Activated CD4-positive, alpha-beta memory T cell treated with anti-CD3 and anti-CD28 coated beads for 36 hours (primary cell): ENCODE measurements at places on chromosomes 3 and 15.

DNA sequence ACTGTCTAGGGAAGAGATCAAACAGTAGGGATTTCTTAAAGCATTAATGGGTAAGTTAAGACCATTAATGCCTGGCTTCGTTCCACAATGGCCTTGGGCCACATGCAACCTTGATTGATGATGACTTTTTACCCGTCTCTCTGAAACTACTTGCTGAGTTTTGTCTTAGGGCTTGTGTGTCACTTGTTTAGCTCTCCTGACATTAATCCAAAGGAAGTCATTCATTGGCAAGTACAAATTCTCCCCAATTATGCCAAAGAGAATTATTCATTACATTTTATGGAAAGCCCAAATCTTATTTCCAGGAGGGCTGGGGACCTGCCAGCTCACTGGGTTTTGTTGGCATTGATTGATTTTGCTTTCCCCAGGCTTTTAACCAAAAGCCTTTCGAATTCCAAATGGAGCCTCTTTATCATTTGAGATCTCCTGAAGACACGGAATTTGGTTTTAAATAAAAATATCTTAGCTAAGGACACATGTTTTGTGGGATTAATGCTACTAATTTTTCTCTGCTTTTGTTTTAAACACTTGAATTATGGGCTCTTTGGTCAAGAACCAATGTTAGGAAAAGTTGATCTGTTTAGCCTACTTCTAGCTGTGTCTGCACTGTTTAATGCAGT, 40.7 kb downstream of the SERPINI1 start:
- no peak for DNase-seq

DNA sequence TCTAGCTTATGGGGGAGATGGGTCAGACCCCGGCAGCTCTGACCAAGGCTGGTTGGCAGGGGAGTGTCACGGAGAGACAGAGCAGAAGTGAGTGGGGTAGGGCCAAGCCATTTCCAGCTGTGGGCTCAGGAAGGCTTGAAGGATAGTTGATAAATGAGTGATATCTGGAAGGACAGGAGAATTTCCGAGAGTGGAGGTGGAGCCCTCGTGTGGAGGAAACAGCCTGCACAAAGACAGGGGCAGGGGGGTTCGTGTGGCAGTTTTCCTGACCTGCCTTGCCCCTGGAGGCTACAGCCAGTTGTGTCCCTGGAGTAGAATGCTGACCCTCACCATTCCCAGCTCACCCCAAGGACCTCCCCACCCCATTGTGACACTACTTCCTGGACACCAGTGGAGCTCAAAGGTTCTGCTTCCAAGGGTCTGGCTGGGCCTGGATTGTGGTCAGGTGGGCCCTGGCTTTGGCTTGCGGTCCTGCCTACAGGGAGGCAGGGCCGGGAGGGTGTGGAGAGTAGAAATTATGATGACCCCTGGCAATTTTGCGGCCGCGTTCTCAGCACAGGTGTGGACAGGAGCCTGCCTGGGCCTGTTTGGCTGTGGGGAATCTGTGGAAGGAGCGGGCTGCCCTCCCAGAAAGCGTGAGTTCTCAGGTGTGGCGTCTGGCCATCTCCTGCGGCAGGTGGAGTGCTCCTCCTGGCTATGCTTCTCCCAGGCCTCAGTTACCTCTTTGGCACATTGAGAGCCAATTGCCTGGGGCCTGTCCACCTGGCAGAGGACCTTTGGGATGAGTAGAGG, at the start of gene SLC22A14:
Gene SLC22A14 (plus strand): TSS at position 400 of the 792 bp plus-strand sequence. CDS start 23,733 bp downstream, outside the sequence.
- no peak for DNase-seq

DNA sequence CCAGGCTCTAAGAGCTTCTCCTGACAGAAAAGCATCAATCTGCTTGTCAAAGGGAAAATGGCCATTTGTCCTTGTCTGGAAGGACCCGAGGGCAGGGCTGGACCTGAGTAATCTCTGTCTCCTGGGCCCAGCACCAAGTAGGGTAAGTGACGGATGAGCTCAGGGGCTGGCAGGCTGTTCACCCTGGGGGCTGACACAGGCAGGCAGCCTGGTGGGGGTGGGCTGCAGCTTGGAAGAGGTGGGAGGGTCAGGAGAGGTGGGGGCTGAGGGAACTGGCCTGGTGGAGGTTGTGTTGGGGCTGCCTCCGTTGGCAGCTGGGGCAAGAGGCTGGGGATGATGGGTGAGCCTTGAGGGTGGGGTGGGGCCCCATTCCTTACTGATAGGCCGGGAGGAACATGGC, 42.3 kb upstream of the ADPGK start:
- DNase-seq = no peak

DNA sequence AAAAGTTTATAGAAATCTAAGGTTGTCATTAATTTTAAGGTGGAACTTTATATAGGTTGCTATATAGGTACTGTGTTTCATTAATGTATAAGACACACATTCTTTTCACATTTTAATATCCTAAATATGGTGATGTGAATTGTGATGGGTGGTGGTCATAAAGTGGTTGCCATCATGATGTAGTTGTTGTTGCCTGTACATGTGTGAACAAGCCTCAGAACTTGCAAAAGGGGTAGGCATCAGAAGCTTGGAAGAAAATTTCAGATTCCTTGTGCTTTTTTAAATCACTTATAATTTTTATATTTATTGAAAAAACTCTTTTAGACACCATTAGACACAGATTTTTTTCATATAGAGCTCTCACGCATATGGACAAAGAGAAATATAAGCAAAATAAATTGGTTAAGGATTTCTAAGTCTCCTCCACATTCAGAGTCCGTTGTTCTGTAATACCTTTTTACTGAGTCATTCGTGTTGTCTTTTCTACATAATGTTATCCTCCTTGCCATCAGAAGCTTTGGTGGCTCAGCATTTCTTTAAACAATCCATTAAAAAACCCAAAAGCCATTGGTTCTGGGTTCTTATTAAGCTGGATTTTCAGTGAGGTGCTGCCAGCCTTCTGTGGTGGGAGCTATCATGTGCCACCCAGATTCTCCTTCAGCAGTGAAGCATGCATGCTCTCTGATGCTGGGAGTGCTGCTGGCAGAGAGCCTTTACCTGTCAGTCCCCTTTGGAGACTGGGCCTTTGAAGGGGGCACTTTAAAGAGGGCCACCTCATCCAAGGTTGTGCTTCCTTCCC, 140.4 kb upstream of the GALNT15 start:
- DNase-seq = no peak

- no peak for DNase-seq
Observed at GRCh38 chr3:170089862-170090600, 52.2 kb downstream of the GPR160 start.

DNA sequence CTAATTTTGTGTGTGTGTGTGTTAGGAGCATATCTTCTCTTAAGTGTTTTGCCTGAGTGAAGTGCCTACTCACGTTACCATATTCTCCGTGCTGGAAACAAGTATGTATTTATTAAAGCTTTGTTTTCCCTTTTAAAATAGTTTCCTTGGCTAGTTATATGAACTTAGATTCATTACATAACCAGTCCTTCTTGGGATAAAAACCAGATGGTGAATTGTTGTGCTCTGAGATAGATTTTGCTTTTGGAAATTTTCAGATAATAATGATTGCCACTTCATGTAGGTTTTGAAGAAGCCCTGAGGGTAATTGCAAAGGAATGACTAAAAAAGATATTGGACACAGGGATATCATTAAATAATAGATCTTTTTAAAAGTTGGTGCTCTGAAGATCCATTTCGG, 390.2 kb upstream of the SGO1 start:
- no peak for DNase-seq

- peak; percentile 33 for DNase-seq
Observed at GRCh38 chr15:59160880-59161593, 45.6 kb upstream of the LDHAL6B start.

- no peak for DNase-seq
Observed at GRCh38 chr3:98962951-98963350, 61.5 kb upstream of the DCBLD2 start.
